ENCODE measurements at places on chromosomes 2 and 18.
A peak's percentile ranks its signal among the peaks of the same experiment; 100 is the strongest.

DNA sequence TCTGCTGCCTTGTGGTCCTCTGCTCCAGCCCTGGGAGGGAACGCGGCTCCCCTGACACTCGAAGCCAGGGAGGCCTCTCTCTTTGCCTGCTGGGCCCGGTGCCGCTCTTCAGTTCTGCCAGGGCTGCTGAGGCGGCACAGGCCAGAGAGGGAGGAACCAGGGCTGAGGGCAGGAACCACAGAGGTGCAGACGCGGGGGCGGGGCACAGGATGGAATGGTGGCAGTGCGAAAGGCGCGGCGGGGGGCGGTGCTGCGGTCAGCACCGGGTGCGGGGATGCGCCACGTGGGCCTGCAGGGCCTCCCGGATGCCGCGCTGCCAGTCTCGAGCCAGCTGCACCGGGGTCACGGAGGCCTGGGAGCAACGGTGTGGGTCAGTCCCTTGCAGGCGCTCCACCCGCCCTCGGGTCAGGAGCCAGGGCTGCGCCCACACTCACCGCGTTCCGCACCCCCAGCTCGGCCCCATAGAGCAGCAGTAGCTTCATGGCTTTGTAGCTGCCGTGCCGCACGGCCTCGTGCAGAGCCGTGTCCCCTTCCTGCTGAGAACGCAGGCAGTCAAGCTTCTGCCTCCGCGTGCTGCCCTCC is 4.4 kb downstream of the ANKRD23 start:
- peak; percentile 74 for DNase-seq

DNA sequence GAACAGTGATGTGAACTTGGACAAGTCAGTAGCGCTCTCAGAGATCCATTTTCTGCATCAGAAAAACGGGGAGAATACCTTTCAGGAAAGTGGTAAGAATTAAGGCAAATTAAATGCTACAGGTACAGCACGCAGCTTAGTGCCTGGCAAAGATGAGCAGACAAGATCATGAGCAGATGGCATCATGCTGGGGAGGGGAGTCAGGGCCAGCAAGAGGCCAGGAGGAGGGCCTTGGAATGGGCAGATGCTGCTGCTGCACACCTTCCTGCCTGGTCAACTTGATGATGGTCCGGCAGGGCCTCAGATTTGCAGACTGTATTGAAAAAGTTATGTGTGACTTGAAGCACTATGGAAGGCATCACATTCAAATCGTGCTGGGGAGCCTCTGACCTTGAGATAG is 72.9 kb downstream of the GALNT14 start:
- no peak for DNase-seq

- no peak for DNase-seq
These were observed 206.4 kb upstream of the NCKAP5 start for GRCh38 chr2:133774654-133775015.

DNA sequence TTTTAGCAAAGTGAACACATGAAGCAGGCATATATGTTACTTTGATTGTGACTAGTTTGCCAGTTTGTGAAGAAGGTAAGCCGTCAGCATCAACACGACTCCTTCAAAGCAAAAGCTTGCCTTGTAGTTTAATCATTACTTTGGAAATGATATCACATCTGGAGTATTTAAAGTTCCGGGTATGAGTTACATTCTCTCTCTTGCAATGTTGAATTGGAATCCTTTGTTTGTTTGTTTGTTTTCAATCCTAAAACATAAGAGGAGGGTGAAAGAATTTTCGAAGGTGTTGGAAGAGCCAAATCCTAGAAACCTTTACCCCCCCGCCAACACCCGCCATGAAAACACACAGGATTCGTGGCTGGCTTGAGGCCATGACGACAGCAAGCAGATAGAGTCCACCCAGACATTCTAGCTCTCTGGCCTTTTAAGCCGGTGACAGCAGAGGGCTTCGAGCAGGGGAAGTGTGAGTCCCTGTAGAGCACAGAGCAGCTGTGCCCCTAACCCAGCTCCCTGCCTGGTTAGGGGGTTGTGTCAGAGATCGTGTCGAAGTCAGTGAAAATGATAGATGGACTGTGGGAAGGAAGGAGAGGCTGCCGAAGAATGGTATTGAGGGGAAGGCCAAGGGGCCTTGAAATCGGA is 103.8 kb upstream of the SMIM21 start:
- no peak for DNase-seq

DNA sequence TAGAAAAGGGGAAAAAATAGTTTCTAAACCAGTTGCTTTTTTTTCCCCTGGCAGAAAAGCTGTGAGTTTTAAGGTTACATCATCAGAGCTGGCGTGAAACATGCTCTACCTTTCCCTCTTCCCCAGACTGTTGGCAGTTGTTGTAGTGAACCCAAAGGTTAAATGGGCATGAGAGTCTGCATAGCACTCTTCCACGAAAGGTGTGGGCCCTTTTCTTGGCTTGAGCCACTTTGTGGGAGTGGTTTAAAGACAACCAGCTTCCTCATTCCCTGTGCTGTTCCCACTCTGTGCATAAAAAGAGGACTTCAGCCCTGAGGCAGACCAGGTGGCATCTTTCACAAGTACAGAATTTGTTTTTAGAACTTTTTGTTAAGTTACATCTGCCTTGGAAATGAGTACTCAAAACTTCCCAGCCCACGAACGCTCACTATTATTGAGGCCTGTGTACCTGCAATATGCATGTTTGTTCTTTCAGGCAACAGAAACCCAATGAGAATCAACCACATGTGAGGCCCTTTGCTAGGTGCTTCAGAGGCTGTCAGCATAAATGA is 243.8 kb downstream of the BABAM2 start:
- DNase-seq, result no peak

DNA sequence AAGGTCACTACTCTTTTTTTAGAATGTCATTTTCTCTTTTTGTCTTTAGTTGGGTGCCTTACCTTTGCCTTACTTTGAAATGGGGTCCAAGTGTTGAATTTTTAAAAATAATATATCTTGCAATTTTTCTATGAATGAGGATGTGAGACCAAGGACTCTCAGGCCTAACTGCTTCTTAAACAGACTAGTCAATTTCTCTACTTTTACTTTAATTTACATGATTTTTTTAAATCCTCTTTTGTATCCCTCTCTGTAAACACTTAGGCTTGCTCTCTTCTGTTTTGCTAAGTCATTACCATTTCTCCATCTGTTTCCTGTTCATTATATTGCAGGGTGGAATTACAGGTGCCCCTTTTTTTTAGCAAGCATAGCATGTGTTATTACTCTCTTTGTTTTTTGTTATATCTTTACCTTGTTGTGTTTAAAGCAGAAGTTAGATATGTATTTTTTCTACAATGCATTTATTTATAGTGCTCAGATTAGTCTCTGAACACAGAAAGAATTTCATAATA is 261.8 kb downstream of the SPAG16 start:
- no peak for DNase-seq

GRCh38 chr18:48539406-48540250 is 797 bp downstream of the CTIF start:
- no peak for DNase-seq

DNA sequence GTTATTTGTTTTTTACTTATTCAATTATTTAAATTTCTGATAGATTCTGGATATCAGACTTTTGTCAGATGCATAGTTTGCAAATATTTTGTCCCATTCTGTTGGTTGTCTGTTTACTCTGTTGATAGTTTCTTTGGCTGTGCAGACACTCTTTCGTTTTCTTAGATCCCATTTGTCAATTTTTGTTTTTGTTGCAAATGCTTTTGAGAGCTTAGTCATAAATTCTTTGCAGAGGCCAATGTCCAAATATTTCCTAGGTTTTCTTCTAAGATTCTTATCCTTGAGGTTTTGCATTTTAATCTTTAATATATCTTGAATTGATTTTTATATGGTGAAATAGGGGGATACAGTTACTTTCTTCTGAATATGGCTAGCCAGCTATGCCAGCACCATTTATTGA is 112.7 kb upstream of the SESTD1 start:
- no peak for DNase-seq

- DNase-seq, result no peak
These were observed 26.4 kb upstream of the GPR55 start for GRCh38 chr2:230951396-230951795.

GRCh38 chr18:79664525-79665125 is 15.0 kb upstream of the CTDP1 start:
- no peak for DNase-seq

GRCh38 chr2:32289165-32289999 is 11.7 kb downstream of the YIPF4 start:
- no peak for DNase-seq

GRCh38 chr2:43515807-43516497 is 79.9 kb downstream of the THADA start:
- DNase-seq, result no peak

GRCh38 chr2:234945339-234945873 is 6.4 kb upstream of the SH3BP4 start:
- no peak for DNase-seq

DNA sequence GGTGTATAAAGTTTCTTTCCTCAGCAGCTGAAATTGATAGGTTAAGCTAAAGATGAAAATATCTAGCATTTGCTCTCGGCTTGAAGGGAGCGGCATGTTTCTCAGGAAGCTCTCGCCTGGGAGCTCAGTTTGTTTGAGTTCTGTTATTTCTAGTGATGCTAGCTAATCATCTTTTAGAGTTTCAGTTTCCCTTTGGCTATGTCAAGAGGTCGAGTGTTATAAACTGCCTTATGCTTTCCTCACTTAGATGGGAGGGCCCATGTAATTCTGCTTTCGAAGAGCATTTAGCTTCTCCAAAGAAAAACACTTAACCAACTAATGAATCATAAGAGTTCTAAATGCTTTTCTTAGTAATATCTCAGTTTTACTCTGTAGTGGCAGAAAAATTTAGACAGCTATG is 33.6 kb downstream of the PLCL1 start:
- no peak for DNase-seq

GRCh38 chr2:191845248-191845715 is 1.6 kb downstream of the CAVIN2 start:
- no peak for DNase-seq

DNA sequence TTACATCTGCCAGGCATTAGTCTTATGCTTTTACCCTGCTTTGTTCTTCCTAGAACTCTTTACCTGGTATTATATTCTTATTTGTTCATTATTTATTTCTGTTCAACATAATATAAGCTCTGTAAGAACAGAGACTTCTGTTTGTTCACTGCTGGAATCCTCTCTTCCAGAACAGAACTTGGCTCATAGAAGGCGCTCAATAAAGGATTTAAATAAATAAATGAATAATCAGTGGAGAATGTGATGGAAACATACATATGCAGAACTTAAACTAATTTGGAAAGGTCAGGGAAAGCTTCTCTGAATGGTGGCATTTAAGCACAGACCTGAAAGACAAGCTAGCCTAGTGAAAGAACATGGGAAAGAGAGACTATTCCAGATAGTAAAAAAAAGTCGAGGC is 24.3 kb downstream of the NCKAP1 start:
- no peak for DNase-seq

- no peak for DNase-seq
These were observed 113.0 kb downstream of the RBMS1 start for GRCh38 chr2:160380611-160381010.

GRCh38 chr2:8819194-8819593 is 18.2 kb downstream of the KIDINS220 start:
- DNase-seq, result no peak

GRCh38 chr2:103823847-103824246 is 1030.1 kb upstream of the POU3F3 start:
- DNase-seq, result no peak

DNA sequence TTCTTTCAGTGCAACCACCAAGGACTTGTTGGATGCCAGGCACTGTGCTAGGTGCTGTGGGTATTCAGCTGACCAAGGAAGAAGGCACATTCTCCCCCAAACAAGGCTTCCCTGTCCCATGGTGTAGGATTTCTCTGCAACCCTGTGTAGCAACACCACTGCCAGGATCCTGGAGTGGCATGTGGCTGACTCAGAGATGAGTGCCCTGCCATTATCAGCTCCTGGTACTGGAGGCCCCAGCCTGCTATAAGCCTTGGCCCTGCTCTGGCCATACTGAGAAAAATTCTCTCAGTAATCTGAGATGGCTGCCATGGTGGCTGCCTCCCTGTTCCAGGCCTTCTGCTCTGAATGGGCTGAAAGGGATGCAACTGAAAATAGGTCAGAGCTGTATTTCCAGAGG is 4.3 kb downstream of the SMYD5 start:
- DNase-seq, result no peak

GRCh38 chr2:156435396-156435717 is 822 bp upstream of the GPD2 start:
- no peak for DNase-seq

DNA sequence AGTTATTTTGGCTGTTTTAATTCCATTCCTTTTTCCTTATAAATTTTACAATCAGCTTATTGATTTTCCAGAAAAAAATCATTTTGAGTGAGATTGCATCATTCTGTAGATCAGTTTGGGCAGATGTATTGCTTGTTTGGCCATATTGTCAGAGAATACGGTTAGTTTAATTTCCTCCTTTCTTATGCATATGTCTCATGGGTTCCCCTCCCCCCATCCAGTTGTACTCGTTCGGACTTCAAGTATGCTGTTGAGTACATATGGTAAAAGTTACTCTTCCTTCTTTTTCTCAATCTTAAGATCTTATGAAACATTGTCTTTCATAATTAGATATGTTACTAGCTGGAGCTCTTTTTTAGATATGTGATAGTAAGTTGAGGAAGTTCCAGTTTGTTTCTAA is 131.2 kb upstream of the TTC27 start:
- DNase-seq, result no peak

- DNase-seq, result no peak
These were observed 195.7 kb downstream of the MTCL1 start for GRCh38 chr18:8901019-8901418.

GRCh38 chr2:96977631-96978195 is 8.7 kb downstream of the FAM178B start:
- no peak for DNase-seq

DNA sequence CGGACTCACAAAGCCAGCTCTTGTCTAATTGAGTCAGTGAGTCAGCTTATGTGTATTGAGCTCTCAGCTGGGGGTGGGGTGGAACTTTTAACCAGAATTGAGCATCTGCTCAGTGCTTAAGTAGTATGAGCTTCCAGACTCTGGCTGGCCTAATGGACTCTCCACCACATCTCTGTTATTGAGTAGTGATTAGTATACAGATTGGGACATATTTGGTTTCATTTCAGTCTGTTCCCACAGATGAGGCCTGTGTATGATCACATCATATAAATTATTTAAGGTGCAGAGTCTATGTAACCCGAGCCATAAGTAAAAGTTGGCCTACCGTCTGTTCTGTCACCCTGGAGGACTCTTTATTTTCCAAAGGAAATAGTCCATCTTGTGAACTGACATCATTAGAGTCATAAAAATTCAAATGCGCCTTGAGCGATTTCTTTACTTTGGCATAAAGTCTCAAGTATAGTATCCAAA is 152.1 kb downstream of the THSD7B start:
- DNase-seq, result no peak

- no peak for DNase-seq
These were observed 42.7 kb upstream of the GLS start for GRCh38 chr2:190837952-190838361.

DNA sequence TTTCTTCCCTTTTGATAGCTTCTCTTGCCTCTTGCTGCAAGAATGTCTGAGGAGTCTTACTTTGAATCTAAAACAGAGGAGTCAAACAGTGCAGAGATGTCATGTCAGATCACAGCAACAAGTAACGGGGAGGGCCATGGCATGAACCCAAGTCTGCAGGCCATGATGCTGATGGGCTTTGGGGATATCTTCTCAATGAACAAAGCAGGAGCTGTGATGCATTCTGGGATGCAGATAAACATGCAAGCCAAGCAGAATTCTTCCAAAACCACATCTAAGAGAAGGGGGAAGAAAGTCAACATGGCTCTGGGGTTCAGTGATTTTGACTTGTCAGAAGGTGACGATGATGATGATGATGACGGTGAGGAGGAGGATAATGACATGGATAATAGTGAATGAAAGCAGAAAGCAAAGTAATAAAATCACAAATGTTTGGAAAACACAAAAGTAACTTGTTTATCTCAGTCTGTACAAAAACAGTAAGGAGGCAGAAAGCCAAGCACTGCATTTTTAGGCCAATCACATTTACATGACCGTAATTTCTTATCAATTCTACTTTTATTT is 133.5 kb upstream of the CDCA7 start:
- no peak for DNase-seq
